Vagina (tissue), 2 donors: ENCODE measurements at places on chromosomes 5 and 9. TPM values are rescaled to one million over a fixed set of nuclear protein-coding genes. Genes with fewer than 3 reads are reported as not detected.

TMEM215 gene
- not detected for total RNA-seq

PCDHGA10 gene
- total RNA-seq, result 10.6 TPM

F12 gene
- 5.2 TPM for total RNA-seq

LRRC19 gene
- not detected for total RNA-seq

KCNMB1 gene
- total RNA-seq, result 4.9 TPM

PCDHA1 gene
- not detected for total RNA-seq

PCSK1 gene
- total RNA-seq, result 1.7 TPM

ADAMTSL1 gene
- total RNA-seq, result 8.1 TPM

TEX48 gene
- total RNA-seq, result not detected

FABP6 gene
- total RNA-seq, result 2.9 TPM

SMIM32 gene
- total RNA-seq, result not detected

MACIR gene
- total RNA-seq, result 6.9 TPM

C9orf153 gene
- not detected for total RNA-seq

LHX3 gene
- total RNA-seq, result not detected

RNF20 gene
- total RNA-seq, result 22.3 TPM

IRGM gene
- total RNA-seq, result 0.98 TPM

CCL21 gene
- total RNA-seq, result 174 TPM

MED7 gene
- total RNA-seq, result 19.4 TPM

ADRB2 gene
- total RNA-seq, result 43.2 TPM

TPPP gene
- 4.7 TPM for total RNA-seq

SHOC1 gene
- 0.25 TPM for total RNA-seq

EPB41L4A gene
- 27.5 TPM for total RNA-seq

OBP2B gene
- not detected for total RNA-seq

COL15A1 gene
- total RNA-seq, result 15.0 TPM

TARS1 gene
- 44.4 TPM for total RNA-seq

SLC6A7 gene
- total RNA-seq, result 0.25 TPM

RASGEF1C gene
- total RNA-seq, result 2.5 TPM

APBA1 gene
- total RNA-seq, result 13.3 TPM

LCN10 gene
- 8.3 TPM for total RNA-seq

LCN1 gene
- not detected for total RNA-seq

SPATA31D4 gene
- not detected for total RNA-seq

IFNB1 gene
- not detected for total RNA-seq
